ENCODE measurements at places on chromosomes 6 and 20.

DNA sequence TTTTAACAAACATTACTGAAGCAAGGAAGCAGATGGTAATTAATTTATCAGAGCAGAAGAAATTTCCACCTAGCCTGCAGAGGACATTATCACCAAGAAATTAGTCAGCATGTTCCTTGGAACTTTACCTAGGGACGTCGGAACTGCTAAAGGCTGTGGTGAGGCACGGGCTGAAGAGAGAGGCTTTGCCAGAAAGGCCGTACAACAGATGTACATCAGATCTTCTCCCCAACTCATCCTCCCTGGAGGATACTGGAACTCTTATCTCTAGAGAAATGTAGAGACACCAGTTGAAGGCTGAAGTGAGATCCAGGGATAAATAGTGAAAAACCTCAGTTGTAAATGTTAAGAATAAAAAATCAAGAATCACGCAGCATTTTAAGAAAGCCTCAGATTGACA lies 257.1 kb downstream of the SAMD5 start:
- DNase-seq = no peak

GRCh38 chr20:46108435-46108841 lies 9.7 kb upstream of the CD40 start:
- no peak for DNase-seq

- peak; percentile 58 for DNase-seq
Measured at GRCh38 chr20:37365760-37366638, 20.1 kb downstream of the SRC start.

- DNase-seq = no peak
Measured at GRCh38 chr6:91045161-91045560, 458.3 kb upstream of the MAP3K7 start.

GRCh38 chr6:30260036-30260504 lies 46.9 kb upstream of the TRIM26 start:
- peak; percentile 40 for DNase-seq

DNA sequence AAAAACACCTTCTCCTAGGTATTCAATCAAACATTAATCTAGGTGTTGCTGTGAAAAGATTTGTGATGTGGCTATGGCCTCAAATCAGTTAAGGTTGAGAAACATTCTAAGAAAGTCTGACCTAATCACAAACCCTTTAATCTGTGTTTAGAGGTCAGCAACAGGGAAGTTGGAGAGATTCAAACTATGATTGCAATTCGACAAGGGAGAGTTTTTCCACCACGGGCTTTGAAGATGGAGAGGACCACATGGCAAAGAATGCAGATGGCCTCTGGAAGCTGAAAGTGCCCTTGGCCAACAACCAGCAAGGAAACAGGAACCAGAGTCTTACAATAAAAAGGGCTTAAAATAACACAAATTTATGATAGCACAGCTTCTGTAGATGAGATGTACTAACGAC lies 29.6 kb upstream of the LGSN start:
- DNase-seq = peak; percentile 4

DNA sequence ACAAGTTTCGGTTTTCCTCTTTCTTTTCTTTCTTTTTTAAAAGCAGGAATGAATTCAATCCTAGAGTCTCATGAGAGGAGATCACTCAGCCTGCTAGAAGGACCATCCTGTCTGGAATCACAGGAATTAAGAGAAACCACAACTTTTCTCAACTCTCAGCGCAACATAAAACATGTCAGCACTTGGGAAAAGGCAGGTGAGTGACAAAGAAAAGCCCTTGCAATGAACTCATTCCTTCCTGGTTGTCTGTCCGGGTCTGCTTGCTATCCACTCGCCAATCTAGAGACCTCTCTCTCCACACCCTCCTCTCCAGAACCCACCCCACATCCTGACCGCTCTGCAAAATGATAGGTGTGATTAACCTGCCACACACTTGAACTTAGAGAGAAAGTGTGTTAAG lies 253.8 kb downstream of the LY86 start:
- no peak for DNase-seq

DNA sequence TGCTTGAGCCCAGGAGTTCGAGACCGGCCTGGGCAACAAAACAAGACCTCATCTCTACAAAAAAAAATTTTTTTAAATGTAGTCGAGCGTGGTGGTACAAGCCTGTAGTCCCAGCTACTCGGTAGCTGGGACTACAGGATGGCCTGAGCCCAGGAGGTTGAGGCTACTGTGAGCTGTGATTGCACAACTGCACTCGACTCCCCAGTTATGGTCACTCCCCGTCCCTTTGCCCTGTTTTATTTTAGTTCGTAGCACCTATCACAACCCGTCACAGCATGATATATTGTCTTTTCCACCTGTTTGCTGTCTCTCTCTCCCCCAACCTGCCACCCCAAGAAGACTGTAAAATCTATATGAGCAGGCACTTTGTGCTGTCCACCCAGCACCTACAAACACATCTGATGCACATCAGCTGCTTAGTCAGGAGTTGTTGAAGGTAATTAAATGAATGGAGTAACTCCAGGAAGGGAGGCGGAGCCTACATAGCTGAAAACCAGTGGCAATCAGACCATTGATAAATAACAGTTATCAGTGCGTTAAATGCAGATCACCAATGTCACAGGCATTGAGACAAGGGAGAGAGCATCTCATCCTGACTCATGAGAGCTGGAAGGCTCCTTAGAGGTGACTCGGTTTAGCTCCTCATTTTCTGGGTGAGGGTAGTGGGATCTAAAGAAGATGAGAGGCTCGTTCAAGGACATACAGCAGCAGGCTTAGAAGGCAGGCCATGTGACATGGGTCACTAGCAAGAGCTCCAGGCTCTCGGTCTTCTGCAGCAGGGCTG lies 14.4 kb upstream of the XRN2 start:
- DNase-seq = no peak
